ENCODE measurements at places on chromosomes 11 and 22. TPM values are rescaled to one million over a fixed set of nuclear protein-coding genes. Genes with fewer than 3 reads are reported as not detected.

Gene CHRDL2
- total RNA-seq, result not detected

Gene PAMR1
- total RNA-seq, result 15.6 TPM

Gene BAIAP2L2
- 2.3 TPM for total RNA-seq

Gene KRTAP5-11
- not detected for total RNA-seq

Gene PDE2A
- 325 TPM for total RNA-seq

Gene ME3
- 46.1 TPM for total RNA-seq

Gene DGAT2
- 65.1 TPM for total RNA-seq

Gene P2RY6
- 2.2 TPM for total RNA-seq

Gene BTG4
- total RNA-seq, result not detected

Gene TYR
- not detected for total RNA-seq

Gene SLC22A8
- total RNA-seq, result not detected

Gene MICALL1
- 9.7 TPM for total RNA-seq

Gene TMA7B
- not detected for total RNA-seq

Gene NXPE4
- total RNA-seq, result not detected

Gene DRD4
- not detected for total RNA-seq

Gene LRRN4CL
- total RNA-seq, result 33.0 TPM

Gene SAA1
- total RNA-seq, result 714 TPM

Gene MOV10L1
- total RNA-seq, result 1.3 TPM

Gene PNPLA3
- total RNA-seq, result 3.6 TPM

Gene PICK1
- 28.0 TPM for total RNA-seq

Gene OR51E2
- not detected for total RNA-seq

Gene TSPAN32
- total RNA-seq, result 2.6 TPM

Gene CDC42BPG
- total RNA-seq, result 0.22 TPM

Gene GPHA2
- not detected for total RNA-seq

Gene RCOR2
- total RNA-seq, result 0.88 TPM

Gene CCDC88B
- total RNA-seq, result 14.5 TPM

Gene KDM4D
- total RNA-seq, result 0.16 TPM

Gene TTC12
- 10.6 TPM for total RNA-seq

Gene CHST1
- 1.1 TPM for total RNA-seq

Gene MEI1
- total RNA-seq, result 13.6 TPM
